ENCODE measurements at places on chromosomes 1 and 21.

DNA sequence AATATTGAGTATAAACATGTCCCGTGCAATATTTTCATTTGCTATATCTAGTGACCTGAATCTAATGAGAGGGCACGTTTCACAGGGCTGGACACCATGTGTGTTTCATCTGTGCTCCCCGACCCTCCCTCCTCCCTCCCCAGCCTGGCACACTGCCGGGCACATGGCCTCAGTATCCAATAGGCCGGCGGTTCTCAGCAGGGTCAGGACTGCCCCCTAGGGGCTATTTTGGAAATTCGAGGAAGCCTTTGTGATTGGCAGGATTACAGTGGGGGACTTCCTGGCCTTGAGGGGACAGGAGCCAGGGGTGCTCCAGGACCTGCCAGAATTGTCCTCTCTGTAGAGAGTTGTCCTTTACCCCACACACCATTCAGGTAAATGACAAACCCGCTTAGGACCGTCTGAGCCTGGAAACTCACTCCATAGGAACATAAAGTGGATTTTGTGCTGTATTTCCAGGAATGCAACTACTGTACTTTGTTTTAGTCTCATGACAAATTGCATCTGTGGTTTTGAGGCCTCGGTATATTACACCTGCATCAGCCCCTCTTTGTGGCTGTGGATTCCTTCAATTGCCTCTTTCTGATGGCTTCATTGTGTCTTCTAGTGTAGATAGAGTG is 109.5 kb upstream of the SIM2 start:
- DNase-seq: no peak

GRCh38 chr1:230332575-230333066 is 93.5 kb downstream of the PGBD5 start:
- DNase-seq: no peak

DNA sequence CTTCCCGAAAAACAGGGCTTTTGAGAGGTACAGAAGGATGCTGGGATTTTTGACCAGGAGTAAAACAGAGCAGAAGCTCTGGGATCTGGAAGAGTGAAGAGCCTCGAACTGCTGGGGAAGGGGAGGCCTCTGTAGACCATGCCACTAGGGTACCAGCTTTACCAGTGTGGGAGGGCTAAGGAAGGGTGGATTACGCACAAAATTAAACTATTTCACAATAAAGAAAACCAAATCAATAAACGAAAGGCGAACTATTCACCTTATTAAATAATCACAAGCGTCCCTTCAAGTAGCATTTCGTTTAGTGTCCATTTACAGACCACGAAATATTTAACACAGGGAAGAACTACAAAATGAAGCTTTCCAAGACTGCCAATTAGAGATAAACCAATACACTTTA is 723 bp downstream of the CZIB start:
- no peak for DNase-seq

DNA sequence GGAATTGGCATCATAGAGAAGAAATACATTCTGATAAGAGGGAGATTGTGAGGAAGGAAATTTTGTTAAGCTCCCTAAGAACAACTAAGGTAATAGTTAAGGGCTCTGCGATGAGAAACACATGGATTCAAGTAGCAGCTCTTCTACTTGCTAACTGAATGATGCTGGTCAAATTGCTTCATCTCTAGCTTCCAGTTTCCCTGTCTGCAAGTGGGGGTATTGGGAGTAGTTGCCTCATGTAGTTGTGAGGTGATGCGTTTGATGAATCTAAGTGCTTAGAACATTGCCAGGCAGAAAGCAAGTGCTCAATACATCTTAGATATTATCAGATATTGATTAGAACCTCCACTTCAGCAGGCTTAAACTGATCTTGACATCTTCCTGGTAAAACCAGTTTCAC is 84.8 kb downstream of the CD58 start:
- DNase-seq: no peak

GRCh38 chr1:202661136-202661845 is 49.0 kb downstream of the SYT2 start:
- DNase-seq: no peak

GRCh38 chr1:234972411-234973191 is 156.0 kb downstream of the TOMM20 start:
- no peak for DNase-seq

DNA sequence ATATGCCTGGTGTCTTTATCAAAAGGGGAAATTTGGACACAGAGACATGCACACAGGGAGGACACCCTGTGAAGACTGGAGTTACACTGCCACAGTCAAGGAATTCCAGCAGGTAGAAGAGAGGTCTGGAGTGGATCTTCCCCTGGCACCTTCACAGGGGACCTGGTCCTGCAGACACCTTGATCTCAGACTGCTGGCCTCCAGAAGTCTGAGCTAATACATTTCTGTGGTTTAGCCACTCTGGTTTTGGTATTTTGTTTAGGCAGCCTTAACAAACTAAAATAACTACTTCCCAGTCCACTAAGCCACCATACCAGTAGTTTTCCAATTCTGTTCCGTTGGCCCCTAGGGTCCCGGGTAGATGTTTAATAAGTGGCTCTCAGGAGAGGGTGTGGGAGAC is 164.7 kb downstream of the SETD4 start:
- no peak for DNase-seq

- DNase-seq: no peak
Observed at GRCh38 chr1:15156807-15157380, 3.3 kb downstream of the TMEM51 start.

DNA sequence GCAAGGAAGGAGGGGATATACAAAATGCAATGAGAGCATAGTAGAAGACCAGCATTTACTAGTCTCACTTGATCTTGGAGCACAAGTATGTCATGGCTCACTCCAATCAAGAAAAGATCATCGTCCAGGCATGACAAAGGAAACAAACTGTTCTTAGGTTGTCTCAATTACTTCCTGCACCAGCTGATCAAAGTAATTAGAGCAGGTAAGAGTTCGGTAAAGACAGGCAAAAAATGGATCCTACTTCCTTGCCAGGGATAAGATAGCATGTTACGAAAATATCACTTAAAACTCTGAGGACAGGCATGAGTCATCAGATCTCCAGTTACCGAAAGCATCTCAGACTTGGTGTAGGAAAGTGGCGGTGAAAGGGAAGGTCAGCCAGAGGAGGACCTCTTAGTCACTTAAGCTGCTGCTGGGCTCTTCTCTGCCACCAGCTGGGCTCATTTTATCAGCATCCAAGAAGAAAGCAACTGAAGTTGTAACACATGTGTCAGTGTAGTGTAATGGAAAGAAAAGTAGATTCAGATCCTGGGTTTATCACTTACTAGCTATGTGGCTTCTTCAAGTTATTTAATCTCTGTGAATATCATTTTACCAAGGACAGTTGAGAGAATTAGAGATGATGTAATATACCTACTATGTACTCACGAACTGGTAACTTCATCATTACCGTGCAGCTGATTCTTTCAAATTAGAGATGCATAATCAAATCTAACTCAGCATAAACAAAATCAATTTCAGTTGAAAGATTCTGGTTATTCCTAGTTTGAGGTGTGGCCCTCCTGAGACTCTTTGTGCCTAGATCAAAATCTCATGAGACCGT is 46.8 kb downstream of the XCL1 start:
- DNase-seq: no peak

DNA sequence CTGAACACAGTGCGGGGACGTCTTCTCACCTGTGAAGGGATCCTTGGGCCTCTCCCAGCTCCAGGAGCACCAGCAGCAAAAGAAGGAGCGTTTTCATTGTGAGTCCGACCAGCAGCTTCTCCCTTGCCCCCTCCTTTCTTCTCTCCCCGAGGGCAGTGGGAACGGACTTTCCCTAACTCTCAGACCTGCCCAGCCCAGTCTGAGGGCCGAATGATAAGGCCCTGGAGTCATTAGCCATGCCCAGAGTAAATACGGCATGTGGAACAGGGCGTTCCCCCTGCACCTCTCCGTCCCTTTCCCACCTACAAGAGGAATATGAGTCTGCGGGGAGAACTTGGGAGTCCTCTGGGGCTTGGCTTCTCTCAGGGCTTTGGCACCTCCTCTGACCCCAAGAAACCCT is at the start of gene CTSE:
Gene CTSE (minus strand): TSS at position 201 of the 400 bp plus-strand sequence. CDS start 104 bp downstream, at position 97.
- no peak for DNase-seq

- no peak for DNase-seq
Observed at GRCh38 chr1:109802136-109802900, 38.6 kb upstream of the EPS8L3 start.

DNA sequence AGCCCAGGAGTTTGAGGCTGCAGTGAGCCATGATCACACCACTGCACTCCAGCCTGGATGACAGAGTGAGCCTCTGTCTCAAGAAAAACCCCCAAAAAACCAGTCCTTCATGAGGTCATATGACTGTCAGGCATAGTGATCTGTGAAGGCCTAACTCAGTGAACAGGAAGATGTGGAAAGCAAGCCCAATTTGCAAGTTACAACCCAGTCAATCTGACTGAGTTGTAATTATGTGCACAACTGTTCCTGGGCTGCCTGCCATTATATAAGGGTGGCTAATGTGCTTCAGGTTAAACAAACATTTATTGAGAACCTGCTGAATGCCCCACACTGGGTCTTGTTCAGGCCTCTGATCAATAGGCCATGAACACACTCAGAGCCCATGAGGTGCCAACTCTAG is 38.2 kb upstream of the KIRREL1 start:
- no peak for DNase-seq

GRCh38 chr1:35441926-35442579 is 115.2 kb downstream of the KIAA0319L start:
- no peak for DNase-seq

- DNase-seq: no peak
Observed at GRCh38 chr1:77279929-77280328, 1.9 kb upstream of the AK5 start.

DNA sequence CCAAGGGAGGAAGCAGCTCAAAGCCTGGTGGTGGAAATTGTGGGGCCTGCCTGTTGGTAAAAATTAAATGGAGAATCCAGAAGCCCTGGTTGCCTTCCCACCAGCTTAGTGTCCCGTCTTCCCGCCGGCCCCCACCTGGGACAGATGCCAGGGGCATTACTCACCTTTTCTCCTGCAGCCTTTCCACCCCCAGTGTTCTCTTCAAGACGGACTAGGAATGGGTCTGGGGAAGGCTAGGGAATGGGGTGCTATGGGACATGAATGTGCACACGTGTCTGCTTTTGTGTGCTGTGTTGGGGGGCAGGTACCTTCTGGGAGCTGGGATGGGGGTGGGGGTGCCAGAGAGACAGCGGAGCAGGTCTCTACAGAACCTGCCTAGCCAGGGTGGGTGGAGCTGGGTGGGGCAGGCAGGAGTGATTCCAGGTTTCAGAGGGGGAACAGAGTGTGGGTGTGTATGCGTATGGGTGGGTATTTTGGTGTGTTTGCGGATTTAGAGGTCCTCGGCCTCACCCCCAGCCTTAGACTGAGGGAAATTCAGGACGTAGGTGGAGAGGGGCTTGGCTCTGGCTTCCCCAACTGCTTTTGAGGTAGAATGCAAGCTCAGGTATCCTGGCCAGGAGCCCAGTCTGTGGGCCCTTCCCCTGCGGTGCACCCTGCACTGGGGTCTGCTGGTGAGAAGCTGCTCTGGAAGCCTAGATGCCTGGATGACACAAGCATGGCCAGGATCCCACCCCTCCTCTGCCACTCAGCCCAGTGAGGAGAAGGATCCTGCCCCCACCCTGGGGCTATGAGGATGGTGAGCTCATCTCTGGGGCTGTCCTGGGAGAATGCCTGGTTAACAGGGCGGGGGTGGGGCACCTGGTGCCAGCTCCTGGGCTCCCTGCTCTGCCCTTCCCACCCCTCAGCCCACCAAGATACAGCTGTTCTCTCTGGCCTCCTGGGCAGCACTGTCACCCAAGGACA is 7.8 kb downstream of the VANGL2 start:
- DNase-seq: no peak

DNA sequence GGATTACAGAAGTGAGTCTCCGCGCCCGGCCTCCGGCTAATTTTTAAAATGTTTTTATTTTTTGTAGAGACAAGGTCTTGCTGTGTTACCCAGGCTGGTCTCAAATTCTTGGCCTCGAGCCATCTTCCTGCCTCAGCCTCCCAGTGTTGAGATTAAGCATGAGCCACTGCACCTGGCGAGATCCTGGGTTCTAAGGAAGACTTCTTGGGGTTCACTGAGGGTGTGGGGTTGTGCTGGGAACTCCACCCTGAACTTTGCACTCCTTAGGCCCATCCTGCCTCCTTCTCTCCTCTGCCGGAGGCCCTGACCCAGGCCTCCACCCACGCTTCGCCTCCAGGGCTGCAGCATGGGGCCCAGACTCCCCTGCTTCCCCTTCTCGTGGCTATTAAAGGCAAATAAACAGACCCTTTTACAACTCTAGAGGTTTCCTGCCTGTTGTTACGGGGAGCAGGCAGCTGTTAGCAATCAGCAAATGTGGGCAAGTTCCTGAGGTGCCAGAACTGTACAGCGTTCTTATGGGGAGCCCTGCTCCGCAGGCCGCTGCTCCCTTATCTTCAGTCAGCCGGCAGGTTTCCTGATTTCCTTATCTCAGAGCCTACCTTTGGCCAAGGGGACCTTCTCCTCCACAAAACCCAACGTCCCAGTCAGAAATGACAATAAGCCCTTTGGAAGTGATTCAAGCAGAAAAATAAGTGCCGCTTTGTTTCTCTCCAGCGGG is 41.0 kb upstream of the LIN9 start:
- DNase-seq: no peak

GRCh38 chr1:77280962-77281361 is 857 bp upstream of the AK5 start:
- DNase-seq: no peak

GRCh38 chr1:30687886-30688285 is 35.5 kb downstream of the MATN1 start:
- no peak for DNase-seq

- DNase-seq: no peak
Observed at GRCh38 chr1:1433804-1434130, 1.7 kb upstream of the VWA1 start.

- no peak for DNase-seq
Observed at GRCh38 chr21:38495696-38496095, 2.6 kb downstream of the ERG start.

DNA sequence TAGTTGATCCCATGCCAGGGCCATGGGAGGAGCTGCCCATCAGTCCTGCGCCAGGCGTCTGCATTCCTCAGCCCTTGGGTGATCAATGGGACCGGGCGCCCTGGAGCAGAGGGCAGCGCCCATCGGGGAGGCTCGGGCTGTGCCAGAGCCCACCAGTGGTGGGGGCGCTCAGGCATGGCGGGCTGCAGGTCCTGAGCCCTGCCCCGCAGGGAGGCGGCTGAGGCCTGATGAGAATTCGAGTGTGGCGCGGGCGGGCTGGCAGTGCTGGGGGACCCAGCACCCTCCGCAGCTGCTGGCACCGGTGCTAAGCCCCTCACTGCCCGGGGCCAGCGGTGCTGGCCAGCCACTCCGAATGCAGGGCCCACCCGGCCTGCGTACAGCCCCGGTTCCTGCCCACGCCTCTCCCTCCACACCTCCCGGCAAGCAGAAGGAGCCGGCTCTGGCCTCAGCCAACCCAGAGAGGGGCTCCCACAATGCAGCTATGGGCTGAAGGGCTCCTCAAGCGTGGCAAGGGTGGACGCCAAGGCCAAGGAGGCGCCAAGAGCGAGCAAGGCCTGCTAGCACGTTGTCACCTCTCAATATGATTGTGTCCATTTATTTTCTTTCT is 238.1 kb upstream of the OLFM3 start:
- no peak for DNase-seq

DNA sequence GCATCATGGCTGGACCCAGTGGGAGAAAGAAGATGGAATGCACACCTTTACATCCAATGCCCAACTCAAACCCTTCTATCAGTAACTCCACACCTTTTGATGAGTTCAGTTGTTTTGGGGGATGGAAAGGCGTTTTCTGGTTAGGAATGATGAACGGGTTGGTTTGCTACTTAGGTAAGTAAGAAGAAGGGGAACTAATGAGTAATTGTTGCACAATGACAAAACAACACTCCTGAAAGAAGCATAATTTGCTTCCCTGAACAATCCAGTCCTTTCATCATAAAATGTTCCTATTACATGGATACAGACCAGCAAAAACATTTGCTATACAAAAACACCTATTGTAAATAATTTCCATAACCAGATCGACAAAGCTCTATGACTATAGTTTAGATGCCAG is 35.9 kb upstream of the NFIA start:
- DNase-seq: no peak
